ENCODE measurements at places on chromosomes 7 and 10. TPM values are rescaled to one million over a fixed set of nuclear protein-coding genes. Genes with fewer than 3 reads are reported as not detected.

DNA sequence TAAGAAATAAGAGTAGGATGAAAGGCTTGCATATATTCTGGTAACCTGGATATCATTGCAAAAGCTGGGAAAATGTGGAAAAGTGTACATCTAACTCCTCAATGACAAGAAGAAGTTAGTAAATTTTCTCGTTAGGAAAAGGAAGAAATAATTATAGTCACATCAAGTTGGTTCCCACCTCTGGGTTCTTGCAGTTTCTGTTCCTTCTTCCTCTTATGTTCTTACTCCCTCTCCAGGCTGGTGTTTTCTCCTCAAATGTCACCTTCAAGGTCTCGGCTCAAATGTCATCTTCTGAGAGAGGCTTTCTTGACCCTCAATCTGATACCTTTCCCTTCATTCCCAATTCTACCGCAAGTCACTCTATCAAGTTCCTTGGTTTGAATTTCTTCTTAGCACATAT, 64.4 kb downstream of the ENTPD1 start:
- DNase-seq: no peak

- peak; percentile 29 for DNase-seq
Measured at GRCh38 chr7:112500619-112501018, 19.8 kb downstream of the LSMEM1 start.

OPN4 gene
- total RNA-seq: not detected

TMEM130 gene
- 5.0 TPM for total RNA-seq

HTR7 gene
- 0.38 TPM for total RNA-seq

ARID5B gene
- 77.9 TPM for total RNA-seq

DNA sequence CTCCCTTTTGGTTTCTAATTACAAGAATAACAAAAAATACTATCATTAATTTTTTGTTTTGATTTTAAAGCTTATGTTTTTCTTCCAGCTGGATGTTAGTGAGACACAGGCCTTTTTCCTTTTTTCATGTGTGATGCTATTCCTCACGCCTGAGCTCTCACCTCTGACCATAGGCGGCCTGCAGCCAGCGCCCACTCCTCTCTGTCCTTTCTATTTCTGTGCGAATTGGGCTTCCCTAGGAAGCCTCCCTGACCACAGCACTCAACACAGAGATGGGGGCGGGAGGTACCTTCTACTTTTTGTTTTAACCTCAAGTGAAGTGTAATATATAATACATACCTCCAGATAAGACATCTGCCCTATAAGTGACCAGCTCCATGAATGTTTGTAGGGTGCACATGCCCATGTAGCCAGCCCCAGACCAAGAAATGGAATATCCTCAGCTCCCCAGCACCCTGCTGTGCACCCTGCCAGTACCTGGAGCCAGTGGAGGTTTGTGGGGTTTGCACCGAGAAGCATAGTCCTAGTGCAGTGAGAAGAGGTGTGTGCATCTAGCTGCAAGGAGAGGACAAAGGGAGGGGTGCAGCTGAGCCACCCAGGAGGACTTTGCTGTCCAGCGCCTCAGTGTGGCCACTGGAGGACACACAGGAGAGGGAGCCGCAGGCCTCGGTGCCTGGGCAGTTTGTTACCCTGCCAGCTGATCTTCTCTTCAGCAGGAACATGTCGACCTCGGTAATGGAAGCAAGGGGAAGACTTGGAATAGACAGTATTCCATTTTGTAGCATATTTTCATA, 38.5 kb downstream of the BNIP3 start:
- DNase-seq: no peak

DNA sequence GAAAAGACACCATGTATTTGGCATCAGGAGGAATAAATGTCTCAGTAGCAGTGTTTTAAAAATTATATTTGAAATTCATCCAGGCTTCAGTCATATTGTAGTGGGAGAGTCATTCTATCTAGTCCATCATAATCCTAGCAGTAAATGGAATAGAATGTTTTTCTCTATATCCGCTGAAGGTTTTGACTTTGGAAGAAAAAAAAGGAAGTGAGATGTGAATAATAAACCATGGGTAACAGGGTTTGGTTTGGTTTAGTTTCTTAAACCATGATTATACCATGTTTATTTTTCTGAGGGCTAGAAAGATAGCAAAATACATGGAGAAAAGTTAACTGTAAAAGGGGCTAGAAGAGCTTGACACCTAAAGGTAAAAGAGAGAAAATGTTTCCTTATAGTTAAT, 16.4 kb upstream of the BPGM start:
- no peak for DNase-seq

NANOS1 gene
- 1.1 TPM for total RNA-seq

DNA sequence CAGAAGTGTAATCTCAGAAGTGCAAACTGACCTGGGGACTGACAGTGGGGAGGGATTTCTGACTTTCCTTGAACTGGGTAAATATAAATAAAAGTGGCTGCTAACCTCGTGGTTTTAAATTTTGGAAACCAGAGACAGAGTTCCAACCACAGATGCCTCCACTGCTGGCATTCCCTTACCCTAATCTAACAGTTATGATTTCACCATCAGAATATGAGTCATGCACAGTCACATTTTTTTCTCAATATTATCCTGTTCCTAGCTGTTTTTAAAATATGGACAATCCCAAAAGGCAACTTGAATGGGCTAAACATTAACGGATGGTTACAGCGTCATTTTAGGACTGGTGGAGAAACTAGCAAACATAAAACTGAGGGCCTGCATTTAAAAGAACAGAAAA, 264.3 kb upstream of the INHBA start:
- DNase-seq: no peak

DNA sequence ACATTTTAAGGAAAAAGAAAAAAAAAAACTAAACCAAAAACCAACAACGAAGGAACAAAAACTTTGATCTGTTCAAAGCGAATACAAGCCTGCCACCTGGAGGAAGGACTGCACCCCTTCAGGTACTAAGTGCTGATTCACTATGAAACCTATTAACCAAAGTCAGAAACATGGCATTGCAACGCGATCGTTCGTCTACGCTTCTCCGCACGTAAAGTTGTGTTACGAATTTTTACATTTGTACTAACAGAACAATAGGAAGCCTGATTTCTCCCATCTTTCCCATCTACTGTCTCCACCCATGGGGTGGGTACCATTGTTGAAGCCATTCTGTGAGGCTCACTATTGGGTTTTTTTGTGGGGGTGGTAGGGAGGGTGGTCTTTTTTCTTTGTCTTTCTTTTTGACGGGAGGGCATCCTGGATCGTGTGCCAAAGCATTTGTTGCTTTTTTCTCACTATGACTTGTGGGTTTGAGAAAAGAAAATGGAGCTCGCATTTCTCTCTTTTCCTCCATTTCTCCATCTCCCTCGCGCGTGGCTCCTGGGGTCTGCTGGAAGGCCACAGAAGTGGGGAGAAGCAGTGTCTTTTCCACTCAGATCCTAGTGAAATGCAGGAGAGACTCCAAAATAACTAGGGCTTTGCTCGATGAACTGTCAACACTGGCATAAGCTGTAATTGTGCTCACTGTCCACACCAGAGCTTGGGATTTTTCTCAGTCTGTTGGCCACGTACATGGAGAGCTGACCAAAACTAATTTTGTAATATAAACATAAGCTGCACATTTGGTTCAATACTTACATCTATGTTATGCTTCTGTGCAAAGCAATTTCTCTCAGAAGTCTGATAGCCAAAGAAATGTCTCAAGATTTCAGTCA, 100.9 kb upstream of the YAE1 start:
- peak; percentile 91 for DNase-seq

GRCh38 chr10:62199584-62199983, 69.1 kb downstream of the RTKN2 start:
- no peak for DNase-seq

SPDYE8 gene
- total RNA-seq: not detected

HMX2 gene
- total RNA-seq: 0.25 TPM

- no peak for DNase-seq
Measured at GRCh38 chr7:20561466-20561865, 54.0 kb upstream of the ABCB5 start.

DKK1 gene
- total RNA-seq: 1.5 TPM

TFR2 gene
- total RNA-seq: 0.79 TPM

CDC14C gene
- not detected for total RNA-seq

DNA sequence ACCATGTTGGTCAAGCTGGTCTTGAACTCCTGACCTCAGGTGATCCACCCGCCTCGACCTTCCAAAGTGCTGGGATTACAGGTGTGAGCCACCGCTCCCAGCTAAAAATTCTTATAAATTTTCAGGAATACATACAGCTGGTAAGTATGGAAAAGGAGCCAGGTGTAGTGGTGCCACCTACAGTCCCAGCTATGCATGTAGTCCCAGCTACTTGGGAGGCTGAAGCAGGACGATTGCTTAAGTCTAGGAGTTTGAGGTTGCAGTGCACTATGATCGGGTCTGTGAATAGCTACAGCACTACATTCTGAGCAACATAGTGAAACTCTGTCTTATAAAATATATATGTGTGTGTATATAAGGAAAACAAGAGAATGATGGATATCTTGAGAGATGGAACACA, 19.0 kb downstream of the LDB1 start:
- DNase-seq: no peak

SMKR1 gene
- 0.63 TPM for total RNA-seq

DNA sequence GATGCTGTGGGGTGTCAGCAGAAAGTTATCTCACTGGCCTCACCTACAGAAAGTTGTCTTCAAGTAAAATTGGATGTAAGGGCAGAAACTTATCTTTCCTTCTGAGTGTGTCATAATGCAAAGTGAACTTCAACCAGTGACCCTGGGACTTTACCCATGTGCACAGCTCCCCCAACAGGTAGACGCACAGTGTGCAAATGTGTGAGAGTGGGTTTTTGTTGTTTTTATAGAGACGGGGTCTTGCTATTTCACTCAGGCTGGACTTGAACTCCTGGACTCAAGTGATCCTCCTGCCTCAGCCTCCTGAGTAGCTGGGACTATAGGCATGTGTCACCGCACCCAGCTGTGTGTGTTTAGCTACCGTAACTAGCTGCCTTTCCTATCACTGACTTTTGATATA, 6.4 kb upstream of the KAZALD1 start:
- DNase-seq: no peak

DNA sequence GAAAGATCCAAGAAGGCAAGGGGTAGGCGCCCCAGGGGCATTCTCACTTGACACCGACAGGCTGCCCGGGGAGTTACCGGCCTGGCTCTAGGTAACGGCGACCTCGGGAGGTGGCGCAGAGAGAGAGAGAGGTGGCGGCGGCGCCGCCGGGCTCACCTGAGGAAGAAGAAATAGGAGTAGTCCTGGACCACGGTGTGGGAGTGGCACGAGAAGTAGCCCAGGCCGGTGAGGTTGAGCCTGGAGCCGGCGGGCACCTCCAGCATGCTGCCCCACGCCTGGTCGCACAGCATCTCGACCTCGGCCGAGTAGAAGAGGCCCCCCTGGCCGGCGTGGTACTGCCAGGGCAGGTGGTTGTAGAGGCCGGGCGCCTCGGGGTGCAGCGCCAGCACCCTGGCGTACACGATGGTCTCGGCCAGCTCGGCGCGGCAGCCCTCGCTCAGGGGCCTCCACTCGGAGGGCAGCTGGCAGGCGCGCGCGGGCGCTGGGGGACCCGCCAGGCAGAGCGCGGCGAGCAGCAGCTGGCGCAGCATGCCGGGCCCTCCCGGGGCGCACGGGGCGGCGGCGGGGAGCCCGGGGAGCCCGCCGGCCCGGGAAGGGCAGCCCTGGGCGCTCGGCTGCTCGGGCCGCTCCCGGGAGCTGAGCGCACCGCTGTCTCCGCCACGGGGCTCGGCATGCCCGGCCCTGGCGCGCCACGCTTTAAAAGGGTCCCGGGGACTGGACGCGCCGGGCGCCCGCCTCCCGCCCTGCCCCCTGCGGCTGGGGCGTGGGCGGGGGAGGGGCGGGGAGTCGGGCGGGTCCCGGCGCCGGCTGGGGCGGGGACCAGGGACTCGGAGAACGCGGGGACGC, at the start of gene CCDC3:
CCDC3 (minus strand) TSS at position 673 of the 846 bp plus-strand sequence; CDS start at position 530, 143 bp downstream.
- peak; percentile 68 for DNase-seq

DENND11 gene
- 22.6 TPM for total RNA-seq

MYO3A gene
- 3.1 TPM for total RNA-seq
